ENCODE measurements at places on chromosomes 11 and 22.
A peak's percentile ranks its signal among the peaks of the same experiment; 100 is the strongest.

- DNase-seq, result no peak
Observed at GRCh38 chr11:36870361-36870760, 272.3 kb upstream of the RAG2 start.

DNA sequence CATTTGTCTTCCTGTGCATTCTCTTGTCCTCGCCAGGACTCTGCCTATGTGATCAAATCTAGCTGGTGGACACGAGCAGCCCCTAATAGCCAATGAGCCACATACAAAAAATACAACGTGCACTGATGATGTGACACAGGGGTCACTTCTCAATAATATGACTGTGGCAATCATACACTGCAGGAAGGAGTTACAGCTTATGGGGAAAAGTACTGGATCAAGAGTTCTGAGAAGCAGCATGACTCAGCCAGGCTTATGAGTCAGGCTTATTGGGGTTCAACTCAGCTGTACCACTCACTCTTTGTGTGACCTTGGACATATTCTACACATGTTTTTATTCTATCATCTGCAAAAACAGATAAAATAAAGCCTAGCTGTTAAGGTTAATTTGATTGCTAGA lies 889.4 kb upstream of the TENM4 start:
- DNase-seq, result no peak

DNA sequence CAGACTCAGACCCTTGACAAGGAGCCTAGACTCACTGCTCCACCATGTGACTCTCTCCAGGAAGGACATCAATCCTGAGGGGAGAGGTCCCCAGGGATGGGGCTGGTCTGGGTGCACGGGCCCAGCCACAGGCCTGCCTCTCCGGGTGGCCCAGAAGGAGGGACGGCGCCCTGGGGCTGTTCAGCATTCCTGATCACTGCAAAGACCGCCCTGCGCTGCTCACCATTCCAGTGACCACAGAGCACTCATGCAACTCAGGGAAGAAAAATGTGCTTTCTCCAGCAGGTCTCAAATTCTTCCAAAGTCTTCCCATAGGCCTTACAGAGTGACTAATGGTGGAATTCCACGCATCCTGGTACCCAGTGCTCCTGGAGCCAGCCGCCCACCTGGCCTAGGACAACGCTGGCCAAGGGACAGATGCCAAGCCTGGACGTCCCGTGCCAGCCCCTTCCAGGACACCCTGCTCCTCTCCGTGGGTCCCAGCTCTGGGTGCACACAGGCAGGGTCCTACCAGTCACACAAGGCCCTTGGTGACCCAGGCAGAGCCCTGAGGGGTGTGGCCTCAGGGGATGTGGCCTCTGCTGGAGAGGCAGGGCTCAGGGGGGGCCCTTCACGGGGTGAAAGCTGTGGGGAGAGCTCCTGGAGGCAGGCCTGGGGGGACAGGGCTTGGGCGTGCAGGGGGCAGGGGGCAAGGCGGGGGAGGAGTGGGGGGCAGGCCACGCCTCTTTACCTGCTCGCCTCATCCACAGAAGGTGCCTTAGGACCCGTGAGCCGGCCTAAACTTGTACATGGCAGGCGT lies 178.8 kb downstream of the IGLL1 start:
- DNase-seq, result no peak

DNA sequence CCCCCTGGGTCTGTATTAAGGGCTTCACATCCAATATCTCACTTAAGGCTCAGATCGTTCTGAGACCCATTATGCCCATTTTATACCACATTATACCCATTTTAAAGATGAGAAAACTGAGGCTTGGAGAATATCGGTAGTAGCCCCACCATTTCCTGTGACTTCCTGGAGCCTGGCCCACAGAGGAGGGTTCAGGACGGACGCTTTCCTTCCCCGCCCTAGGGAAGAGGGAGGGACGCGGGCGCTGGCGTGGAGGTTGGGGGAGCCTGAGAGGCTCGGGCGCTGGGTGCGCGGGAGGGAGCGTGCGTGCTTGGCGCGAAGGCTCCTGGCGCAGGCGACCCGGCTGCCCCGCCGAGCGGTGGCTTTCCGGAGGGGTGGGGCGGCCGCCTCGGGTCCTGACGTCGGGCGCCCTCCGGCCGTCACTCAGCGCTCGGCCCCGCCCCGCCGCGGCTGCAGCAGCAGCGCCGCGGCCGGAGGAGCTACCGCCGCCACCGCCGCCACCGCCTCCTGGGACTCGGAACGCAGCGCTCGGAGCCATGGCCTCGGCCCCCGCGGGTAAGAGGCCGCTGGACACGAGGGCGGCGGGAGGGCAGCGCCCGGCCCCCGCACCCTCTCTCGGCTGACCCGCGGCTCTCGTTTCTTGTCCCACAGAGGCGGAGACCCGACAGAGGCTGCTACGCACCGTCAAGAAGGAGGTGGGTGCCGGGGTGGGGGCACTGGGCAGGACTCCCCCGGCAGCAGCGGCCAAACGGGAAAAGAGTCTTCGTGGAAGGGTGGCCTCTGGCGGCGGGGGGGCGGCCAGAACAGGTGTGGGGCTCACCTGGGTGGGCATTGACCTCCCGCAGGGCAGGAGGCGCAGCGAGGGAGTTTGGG lies at the start of gene SGSM1:
TSS of gene SGSM1 (plus strand) at position 422 of the 873 bp plus-strand sequence. CDS start at position 537, 115 bp downstream.
- DNase-seq, result peak; percentile 61

- DNase-seq, result no peak
Observed at GRCh38 chr22:43476341-43476740, 64.5 kb downstream of the MPPED1 start.

DNA sequence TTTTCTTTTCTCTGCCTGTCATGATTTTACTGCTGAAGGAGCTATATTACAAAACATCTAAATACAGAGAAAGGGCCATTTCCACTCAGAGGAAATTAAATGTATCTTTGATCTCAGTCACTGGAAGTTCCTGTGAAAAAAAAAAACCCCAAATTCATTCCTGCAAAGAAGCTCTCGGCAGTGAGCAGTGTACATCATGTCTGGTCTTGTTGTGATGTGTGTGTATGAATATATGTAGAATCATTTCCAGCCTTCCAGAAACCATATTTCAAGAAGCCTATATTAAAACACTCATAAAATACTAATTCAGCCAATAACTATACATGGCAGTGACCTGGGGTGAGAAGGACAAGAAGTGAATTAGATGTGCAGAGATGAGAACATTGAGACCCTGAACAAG lies 393.2 kb upstream of the TENM4 start:
- no peak for DNase-seq

GRCh38 chr11:104968856-104969776 lies 742 bp upstream of the CASP4 start:
- DNase-seq, result no peak

GRCh38 chr11:123180574-123180973 lies 14.5 kb downstream of the CLMP start:
- DNase-seq, result no peak

- DNase-seq, result no peak
Observed at GRCh38 chr11:128886406-128887124, 4.6 kb upstream of the KCNJ5 start.

- DNase-seq, result no peak
Observed at GRCh38 chr22:29266564-29267461, 968 bp downstream of the RHBDD3 start.

GRCh38 chr11:72482211-72482812 lies 48.0 kb upstream of the CLPB start:
- DNase-seq, result peak; percentile 23

DNA sequence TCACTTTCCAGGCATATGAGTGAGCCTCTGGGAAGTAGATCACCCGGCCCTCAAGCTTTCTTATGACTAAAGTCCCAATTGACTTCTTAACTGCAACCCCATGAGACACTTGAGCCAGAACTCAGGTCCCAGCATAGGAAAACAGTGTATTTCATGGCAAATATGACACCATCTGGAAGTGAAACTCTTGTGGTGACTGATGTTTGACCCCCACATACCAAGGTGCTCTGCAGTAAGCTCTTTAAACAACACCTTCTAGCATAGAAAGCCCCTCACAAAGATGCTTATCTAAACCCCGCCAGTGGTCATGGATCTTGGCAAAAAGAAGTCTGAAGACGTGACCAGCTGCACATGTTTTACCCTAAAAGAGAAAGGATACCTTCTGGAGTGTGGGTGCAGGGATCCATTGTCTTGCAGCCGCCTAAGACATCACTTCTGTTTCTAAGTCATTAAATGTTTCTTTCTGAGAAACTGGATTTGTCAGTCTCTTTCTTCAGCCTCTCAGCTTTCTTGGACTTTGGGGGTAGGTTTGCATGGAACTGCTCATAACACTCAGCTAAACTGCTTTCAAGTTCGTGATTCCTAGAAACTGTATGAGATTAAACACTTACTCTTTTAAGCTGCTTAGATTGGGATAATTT lies 7.4 kb upstream of the PELI3 start:
- no peak for DNase-seq

GRCh38 chr11:69066122-69067112 lies 17.7 kb downstream of the TPCN2 start:
- no peak for DNase-seq

- no peak for DNase-seq
Observed at GRCh38 chr11:116312570-116313391, 460.0 kb downstream of the BUD13 start.

GRCh38 chr11:20050551-20051333 lies 109.5 kb downstream of the DBX1 start:
- no peak for DNase-seq

GRCh38 chr11:128620309-128621100 lies 33.1 kb upstream of the ETS1 start:
- DNase-seq, result no peak

- DNase-seq, result no peak
Observed at GRCh38 chr11:126791446-126791845, 209.1 kb downstream of the KIRREL3 start.

GRCh38 chr11:28259177-28259843 lies 151.1 kb downstream of the METTL15 start:
- no peak for DNase-seq

- DNase-seq, result no peak
Observed at GRCh38 chr11:36156817-36157519, 132.3 kb downstream of the COMMD9 start.

DNA sequence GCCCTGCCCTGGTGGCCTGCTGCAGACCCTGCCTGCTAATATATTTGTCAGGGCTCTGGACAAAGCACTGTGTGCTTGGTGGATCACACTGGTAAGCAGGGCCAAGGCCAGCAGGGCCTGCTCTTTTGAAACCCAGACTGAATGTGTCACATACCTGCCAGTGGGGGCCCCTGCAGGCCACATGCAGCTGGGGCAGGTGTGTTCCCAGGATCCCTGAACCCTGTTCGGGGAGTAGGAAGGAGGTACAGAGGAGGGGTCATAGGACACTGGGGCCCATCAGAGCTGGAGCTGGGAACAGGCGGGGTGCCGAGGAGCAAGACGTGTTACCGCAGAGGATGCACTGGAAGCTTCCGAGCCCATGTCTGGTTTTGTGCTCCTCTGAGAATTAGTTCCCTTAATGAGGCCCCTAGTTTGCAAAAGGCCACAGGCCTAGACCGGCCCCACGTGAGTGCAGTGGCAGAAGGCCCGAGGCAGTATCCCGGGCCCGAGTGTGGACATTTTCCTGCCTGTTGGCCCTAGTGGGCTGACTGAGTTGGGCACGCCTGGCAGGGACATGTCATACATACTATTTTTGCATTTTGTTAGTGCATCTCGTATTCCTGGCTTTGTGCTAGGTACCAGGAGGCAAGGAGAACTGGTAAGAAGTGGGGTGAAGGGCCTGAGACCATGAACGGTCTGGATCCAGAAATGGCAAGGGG lies 11.2 kb upstream of the ACR start:
- no peak for DNase-seq

DNA sequence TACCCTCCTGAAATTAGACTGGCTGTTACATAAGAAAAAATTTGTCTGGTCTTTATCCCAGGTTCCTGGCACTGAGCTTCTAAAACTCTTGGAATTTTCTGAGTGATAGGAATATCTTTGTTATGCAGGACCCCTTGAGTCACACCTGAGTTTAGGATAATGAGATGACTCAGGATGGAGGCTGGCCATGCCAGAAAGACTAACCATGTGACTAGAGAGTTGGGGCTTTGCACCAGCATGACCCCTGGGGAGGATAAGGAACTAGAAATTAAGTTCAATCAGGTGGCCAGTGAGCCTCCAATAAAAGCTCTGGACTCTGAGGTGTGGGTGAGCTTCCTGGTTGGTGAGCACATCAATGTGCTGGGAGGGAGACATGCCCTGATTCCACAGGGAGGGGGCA lies 88.1 kb downstream of the XRRA1 start:
- no peak for DNase-seq

GRCh38 chr22:44092636-44093220 lies 68.6 kb downstream of the PARVB start:
- DNase-seq, result no peak

DNA sequence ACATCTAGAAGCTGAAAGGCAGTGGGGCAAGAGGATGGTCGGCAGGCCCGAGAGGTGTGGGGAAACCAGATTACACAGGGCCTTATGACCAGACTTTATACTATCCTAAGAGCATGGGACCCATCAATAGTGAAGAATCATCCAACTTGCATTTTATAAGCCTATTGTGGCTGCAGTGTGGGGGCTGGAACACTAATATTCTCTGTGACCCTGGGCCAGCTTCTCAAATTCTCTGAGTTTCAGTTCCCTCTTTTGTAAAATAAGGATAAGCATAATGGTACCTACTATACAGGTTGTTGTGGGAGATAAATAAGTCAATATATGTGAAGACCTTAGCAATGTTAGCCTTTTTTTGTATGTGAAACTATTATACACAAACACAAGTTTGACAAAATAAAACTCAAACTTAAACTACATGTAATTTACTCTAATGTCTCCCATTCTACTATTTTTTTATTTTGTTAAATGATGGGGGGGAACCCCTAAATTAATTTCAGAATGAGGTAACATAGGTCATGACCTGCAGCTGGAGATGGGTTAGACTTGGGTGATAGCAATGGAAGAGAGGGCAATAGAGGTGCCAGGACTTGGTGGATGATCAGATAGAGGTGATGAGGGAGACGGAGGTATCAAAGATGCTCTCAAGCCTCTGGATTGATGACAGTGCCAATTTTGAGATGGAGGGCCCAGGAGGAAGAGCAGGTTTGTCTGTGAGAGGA lies 30.1 kb downstream of the SMCO4 start:
- no peak for DNase-seq

GRCh38 chr11:85694385-85694980 lies 8.5 kb upstream of the CCDC89 start:
- no peak for DNase-seq
